Esophagus squamous epithelium (tissue), 5 donors: ENCODE measurements at places on chromosomes 4 and X. TPM values are rescaled to one million over a fixed set of nuclear protein-coding genes. Genes with fewer than 3 reads are reported as not detected.

DNA sequence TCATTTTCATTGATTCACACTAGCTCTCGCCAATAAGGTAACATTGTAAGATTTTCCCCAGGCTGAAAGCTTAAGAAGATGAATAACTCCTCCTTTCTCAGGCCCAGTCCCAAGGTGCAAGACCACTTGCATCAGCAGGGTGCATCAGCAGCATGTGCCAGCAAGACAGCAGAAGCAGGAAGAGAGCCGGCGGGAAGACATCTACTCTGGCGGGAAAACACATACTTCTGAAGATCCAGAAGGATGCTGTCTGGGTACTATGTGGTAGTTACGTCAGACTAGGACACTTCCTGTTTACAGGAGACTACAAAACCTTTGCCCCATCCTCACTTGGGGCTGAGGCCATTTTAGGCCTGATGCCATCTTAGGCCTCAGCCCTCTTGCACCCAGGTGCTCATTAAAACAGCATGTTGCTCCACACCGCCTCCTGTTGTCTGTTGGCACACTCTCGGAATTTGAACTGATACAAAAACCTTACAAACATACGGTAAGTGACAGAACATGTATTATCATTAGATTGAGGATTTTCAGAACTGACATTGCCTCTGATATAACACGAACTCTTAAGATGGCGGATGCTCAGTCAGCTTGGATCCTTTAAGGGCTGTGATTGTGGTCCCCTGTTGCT, 886.5 kb upstream of the EPHA5 start:
- no peak for DNase-seq

GRCh38 chr4:108446556-108446955, 173.8 kb upstream of the RPL34 start:
- DNase-seq = no peak

Gene TRIML2
- total RNA-seq = not detected

Gene CD38
- 1.1 TPM for total RNA-seq

DNA sequence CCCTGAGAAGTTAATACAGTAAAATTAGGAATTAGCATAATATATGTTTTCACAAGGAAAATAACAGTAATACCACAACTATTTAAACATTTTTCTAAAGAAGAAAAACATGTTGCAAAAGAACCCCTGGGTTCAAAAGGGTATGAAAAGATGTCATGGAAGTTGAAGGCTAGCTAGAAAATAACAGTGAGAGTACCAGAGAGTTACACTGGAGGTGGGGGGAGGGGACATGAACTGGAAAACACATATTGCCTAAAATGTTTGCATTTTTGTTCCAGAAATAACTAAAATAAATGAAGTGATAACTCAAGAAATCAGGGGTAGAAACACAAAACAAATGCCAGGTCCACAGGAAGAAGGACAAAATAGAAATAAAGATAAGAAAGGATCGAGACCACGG, 336.6 kb upstream of the MAD2L1 start:
- DNase-seq = no peak

GRCh38 chrX:148534291-148534690, 33.9 kb downstream of the AFF2 start:
- no peak for DNase-seq

DNA sequence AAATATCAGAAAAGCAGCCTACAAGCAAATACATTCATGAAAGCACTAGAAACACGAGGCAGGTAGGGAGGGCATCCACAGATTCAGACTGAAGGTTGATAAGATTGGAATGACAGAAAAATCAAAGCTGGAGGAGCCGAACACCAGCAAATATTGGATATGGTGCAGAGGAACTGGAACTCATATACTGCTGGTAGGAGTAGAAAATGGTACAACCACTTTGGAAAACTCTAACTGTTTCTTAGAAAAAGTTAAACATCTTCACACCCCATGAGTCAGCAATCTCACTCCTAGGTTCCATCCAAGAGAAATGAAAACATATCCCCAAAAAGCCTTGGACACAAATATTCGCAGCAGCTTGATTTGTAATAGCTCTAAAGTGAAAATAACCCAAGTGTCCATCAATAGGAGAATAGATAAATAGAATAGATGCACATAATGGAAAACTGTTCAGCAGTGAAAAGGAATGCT, 27.1 kb downstream of the CD99L2 start:
- no peak for DNase-seq

- DNase-seq = no peak
These were observed 53.6 kb downstream of the HTT start for GRCh38 chr4:3128058-3128457.

Gene EGFL6
- 1.3 TPM for total RNA-seq
